ENCODE measurements at places on chromosomes 1 and 21.
A peak's percentile ranks its signal among the peaks of the same experiment; 100 is the strongest.

DNA sequence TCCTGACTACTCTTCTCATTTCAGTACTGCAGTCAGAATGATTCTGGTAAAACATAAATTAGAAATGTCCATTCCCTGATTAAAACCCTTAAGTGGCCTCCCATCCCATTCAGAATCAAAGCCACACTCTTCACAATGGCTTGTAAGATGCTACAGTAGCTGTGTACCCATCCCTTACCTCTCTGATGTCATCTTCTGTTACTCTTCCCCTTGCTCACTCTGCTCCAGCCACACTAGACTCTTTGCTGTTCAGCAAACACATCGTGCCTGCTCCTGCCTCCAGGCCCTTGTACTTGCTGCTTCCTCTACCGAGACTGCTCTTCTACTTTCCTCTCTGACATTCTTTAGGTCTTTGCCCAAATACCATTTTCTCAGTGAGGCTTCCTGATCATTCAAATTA, 4.3 kb upstream of the GPX7 start:
- no peak for DNase-seq

- peak; percentile 24 for DNase-seq
Measured at GRCh38 chr1:201119206-201120197, 7.3 kb upstream of the CACNA1S start.

DNA sequence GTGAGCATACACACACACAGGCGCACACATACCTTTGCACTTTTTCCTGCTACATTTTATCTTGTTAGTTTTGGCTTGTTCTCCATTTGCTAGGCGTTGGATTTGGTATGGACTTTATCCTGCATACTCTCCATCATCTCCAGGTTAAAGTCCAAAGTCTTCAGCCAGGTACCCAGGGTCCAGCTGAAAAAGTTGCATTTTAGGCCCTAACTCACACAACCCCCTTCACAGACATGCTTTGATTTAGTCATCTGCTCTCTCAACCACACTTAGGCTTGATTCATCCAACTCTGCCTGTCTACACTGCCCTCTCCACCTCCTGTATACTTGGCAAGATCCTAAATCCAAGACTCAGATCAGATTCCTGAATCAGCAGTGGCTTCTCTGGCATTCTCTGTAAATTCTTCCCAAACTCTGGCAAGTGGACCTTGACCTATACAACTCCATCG, 10.7 kb upstream of the LAMB3 start:
- no peak for DNase-seq

- peak; percentile 72 for DNase-seq
Measured at GRCh38 chr1:171256940-171257606, 8.8 kb downstream of the FMO1 start.

- no peak for DNase-seq
Measured at GRCh38 chr1:42747125-42747524, 7.1 kb upstream of the CLDN19 start.

DNA sequence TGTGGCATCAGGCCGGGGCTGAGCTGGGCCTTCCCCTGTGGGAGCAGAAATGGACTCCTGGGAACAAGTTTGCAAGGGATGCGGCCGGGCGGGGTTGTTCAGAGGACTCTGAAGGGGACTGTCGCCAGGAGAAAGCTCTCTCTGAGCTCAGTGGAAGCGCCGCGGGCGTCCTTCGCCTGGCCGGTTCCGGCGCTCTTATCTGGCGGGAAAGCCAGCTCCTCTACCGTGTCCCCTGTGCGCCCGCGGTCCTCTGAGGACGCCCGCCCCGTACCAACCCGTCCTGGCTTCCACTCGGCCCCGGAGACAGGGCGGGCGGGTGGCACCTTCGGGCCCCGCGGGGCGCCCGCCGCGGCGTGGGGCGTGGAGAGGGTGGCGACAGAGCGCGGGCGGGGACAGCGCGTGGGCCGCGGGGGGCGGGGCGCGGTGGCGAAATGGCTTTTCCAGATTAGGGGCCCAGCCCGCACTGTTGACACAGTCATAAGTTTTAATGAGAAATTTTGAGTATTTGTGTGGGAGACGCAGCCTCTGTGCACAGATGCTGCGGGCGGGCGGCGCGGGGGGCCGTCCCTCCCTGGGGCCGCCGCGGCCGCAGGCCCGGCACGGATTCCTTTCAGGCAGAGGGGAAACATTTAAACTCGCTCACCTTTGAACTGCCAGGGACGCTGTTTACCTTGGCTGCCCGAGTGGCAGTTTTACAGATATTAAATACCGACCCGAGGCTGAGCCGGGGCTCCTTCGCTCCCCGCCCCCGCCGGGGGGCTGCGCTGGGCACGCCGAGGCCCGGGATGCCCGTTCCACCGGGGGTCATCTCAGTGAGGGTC, 70.2 kb downstream of the FOXD2 start:
- DNase-seq: no peak

- peak; percentile 74 for DNase-seq
Measured at GRCh38 chr1:177937931-177938330, 31.9 kb downstream of the SEC16B start.

- no peak for DNase-seq
Measured at GRCh38 chr1:224392411-224393249, 36.0 kb downstream of the CNIH4 start.

DNA sequence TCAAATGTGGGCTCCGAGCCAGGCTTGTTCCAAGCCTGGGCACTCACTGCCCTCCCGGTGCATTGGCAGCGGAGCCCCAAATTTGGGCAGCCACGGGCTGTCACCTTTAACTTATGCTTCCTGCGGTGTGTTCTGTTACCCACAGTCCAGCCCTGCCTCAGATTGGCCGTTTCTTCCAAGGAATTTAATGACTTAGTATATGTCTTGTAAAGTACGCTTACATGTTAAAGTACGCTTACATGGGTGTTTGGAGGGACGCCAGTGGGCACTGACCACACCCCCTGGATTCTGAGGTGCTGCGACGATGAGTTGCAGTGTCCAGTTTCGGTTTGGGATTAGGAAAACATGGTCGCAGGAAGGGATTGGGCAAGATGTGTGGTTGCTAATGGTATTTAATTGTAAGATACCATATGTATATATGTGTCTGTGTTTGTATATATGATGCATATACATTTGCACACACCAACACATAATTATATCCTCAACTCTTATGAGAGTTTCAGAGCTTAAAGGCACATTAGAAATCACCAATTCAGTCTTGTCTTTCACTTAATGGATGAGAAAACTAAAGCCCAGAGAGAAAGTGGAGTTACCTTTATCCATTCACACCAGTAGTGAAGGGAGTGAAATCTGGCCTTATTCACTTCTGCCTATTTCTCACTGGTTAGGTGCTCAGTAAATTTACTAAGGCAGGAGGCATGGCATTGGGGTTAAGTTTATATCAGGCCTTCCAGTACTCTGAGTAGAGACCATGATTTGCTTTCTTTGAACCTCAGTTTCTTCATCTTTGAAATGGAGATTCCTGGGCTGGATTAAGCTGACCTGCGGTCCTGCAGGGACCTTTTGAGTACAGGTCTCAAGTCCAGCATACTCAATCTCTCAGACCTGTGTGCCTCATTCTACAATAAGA, 1.0 kb downstream of the SMYD2 start:
- peak; percentile 71 for DNase-seq

- DNase-seq: peak; percentile 86
Measured at GRCh38 chr1:229710746-229711145, 84.7 kb downstream of the URB2 start.

DNA sequence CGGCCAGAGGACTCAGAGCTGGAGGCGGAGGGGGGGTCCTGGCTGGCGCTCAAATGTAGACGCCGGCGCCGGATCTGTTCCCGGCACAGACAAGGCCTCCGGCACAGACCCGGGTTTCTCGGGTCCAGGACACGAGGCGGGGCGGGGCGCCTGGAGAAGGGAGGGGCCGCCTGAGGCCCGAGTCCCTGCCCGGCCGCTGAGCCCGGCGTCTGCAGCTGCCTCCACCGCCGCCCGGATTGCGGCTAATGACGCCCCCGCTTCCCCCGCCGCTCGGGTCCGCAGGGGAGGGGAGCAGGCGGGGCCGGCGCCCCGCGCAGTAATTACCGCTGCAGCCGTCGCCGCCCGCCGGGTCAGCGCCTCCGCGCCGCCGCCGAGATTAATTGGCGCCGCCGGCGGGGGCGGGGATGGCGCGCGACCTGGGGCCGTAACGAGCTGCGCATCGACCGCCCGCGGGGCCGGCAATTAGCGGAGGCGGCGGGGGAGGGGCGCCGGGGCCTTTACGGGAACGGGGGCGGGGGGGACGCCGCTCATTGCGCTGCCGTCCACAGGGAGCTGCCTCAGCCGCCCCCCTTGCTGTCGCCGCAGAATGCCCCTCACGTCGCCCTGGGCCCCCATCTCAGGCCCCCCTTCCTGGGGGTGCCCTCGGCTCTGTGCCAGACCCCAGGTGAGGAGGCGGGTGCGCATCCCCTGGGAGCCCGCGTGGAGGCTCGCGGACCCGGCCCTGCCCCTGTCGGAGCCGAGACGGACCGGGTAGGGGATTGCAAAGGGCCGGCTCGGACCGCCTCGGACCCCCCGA, 17.3 kb downstream of the NOC2L start:
- DNase-seq: peak; percentile 93

DNA sequence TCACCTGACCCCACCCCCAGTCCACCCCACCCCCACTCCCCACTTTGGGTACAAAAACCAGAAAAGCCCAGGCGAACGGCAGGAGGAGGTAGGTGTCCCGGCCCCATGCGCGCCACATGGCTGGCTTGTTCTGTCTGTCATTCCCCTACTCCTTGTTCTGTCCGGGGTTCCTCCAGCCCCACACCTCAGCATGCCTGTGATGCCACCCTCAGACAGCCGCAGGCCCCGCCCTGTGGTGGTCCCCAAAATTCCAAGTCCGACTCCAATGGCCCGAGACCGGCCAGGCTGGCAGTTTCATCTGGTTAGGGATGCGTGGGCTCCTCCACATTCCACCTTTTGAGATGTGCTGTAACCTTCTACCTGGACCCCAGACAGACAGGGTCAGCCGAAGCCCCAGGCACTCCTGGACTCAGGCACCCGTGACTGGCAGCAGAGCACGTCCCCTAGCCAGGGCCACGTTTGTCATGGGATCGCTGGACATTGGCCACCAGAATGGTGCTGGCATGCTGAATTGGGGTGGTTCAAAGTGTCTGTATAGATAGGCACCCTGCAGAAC, 94.4 kb downstream of the WDR4 start:
- DNase-seq: no peak

GRCh38 chr1:232908831-232909230, 41.6 kb upstream of the NTPCR start:
- no peak for DNase-seq

- DNase-seq: no peak
Measured at GRCh38 chr1:101993710-101994109, 3.0 kb downstream of the OLFM3 start.

GRCh38 chr1:14724678-14725077, 126.2 kb downstream of the KAZN start:
- no peak for DNase-seq

DNA sequence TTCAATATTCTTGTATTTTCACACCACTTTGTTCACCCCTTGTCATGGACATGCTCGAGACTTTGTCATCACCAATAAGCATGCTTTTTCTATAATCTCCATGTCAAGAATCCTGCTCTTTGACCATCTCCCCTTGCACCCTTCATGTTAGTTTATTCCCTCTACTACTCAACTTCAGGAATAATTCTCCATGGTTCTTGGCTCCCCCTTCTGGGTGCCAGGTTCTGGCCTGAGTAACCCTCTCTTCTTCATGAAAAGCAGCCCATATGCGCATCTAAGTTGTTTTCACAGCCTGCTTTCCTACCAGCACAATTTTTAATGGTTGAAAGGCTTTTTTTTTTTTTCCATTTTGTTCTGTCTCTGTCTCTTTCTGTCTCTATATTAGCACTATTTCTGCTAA, 160.7 kb downstream of the LEPR start:
- peak; percentile 3 for DNase-seq

DNA sequence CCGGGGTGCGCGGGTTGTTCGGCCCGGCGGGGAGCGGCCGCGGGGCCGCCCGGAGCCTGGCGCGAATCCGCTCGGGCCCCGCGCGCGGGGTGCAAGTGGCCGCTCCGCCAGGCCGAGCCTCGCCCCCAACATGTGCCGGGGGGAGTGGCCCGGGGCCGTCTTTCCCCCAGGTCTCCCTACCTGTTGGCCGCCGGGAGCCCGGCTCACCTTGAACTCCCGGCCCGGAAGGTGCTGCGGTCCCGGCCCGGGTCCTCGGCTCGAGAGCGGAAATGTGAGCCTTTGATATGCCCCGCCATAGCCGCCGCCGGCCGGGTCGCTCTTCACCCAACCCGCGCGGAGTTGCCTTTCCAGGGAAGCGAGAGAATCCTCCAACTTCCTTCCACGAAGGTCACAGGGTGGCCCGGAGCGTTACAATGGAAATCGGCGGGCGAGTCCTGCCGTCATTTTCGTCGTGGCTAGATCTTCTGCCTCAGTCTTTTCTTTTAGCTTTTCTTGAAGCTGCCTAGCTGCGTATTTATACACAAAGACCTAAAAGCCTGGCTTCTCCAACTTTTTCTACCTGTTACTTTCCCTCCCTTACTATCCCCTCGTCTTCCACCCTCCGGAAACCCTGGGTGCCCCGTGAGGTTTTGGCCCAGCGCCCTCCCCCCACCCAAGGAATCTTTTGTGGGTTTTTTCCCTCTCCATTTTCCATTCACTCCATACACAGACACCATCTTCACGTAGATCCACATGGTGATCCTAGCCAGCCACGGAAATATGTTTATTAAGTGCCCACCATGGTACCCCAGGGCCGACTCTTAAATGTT, 867 bp downstream of the PTGFRN start:
- DNase-seq: peak; percentile 32

- DNase-seq: peak; percentile 57
Measured at GRCh38 chr1:151009206-151009587, 948 bp downstream of the PRUNE1 start.

GRCh38 chr1:224497714-224498573, 63.3 kb upstream of the WDR26 start:
- DNase-seq: peak; percentile 88

DNA sequence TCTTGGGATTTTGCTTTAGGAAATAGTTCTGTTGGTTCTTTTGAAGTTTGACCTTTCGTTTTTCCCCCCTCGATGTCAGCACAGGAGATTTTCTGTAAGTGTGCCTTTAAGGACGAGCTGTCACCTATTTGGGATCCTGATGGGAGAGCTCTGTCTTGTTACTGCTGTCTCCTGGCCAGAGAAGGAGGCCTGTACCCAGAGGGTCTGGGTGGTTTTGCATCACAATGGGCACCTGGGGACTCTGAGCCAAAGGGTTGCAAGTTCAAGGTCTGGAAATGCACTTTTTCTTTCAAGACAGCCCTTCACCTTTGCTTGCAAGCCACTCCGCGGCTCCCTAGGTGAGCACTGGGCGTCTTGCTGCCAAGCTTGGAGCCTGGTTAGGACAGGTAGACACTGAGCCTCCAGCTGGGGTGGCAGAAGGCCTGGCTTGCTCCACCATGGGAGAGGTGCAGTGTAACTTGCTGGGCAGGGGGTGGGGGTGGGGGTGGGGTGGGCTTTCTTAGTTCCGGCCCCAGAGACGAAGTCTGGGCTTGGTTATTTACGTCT, 2.9 kb downstream of the AJAP1 start:
- no peak for DNase-seq

GRCh38 chr1:154884869-154885701, 15.0 kb upstream of the KCNN3 start:
- DNase-seq: no peak

- DNase-seq: peak; percentile 90
Measured at GRCh38 chr1:43454270-43455011, 710 bp upstream of the HYI start.

DNA sequence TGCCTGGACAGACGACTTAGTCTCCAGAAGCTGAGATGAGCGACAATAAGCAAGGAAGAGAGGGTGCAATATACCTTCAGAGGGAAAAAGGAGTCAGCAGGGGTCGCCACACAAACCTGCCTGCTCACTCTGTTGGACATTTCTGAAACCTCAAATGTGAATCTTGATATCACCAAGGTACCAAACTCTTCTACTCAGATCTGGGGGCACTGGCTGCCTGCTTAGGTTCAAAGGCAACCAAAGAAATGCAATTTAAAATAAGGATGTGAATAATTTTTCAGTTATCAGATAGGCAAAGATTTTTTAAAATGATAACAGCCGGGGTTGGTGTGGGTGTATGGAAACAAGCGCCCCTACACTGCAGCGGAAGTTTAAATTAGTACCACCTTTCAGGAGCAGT, 164.2 kb downstream of the HIVEP3 start:
- DNase-seq: no peak
